Activated naive CD8-positive, alpha-beta T cell treated with anti-CD3 and anti-CD28 coated beads, Interleukin-2, amount 50 U/mL, for 16 hours (primary cell): ENCODE measurements at places on chromosomes 5 and 9.

GRCh38 chr5:143373076-143373475, 30.4 kb downstream of the NR3C1 start:
- DNase-seq, result no peak

DNA sequence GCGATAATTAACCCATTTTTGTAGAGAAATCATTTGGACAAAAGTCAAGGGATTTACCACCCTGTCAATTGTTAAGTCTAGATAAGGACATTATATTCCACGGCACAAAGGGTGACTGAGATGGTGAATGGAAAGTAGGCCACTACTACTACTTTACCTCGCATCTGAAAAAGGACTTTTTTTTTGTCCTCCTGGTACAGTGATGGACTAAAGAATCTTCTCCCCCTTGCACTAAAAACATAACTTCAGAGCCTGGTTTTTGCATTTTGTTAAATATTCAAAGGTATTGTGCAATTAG, 147.5 kb downstream of the EBF1 start:
- no peak for DNase-seq

GRCh38 chr5:12330381-12330780, 426.1 kb upstream of the CTNND2 start:
- no peak for DNase-seq

DNA sequence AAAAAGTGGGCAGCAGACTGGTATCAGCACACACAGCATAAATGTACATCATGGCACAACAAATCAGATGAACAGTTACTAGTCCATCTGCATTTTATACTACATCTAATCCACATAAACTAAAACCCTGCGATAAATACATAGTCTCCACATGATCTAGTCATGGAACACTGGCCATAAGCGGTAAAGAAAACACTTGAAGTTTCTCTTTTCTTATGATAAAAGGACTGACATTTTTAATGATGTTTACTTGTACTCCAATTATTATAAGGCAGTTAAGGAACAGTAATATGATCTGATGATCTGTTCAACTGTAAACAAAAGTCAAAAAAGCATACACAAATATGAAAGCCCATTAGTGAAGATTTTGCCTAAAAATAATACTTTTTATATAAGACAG, 112.5 kb downstream of the MPDZ start:
- DNase-seq, result no peak

DNA sequence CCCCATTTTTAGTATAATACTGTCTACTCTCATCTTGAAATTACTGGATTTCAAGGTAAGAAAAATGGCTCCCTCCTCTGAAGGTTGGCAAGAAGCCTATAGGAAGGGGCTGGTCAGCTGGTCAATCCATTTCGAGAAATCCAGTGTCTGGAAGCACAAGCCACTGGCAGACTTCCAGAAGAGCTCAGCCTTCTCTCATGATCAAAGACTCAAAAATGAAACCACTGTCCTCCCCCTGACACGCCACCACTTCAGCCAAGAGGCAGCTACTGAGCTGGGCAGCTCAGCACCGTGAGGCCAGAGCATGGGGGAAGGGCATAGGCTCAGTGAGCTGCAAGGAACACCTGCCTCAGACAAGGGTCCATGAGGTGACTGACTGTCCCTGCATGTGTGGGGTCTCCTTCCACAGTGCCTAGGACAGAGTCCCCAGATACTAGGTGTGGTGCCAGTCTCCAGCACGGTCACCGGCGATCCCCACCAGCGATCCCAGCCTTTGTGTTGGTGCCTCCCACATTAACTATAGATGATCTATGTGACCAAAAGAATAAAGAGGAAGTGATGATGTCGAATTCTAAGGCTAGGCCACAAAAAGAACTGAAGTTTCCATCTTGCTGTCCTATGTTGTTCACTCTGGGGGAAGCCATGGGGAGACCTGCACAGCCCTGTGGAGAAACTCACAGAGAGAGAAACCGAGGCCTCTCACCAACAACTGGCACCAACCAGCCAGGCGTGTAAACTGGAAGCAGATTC, 100.1 kb upstream of the LRRTM2 start:
- no peak for DNase-seq

- no peak for DNase-seq
Measured at GRCh38 chr5:38408446-38409198, 147.8 kb downstream of the LIFR start.

- DNase-seq, result no peak
Measured at GRCh38 chr5:3025392-3025791, 273.9 kb upstream of the IRX2 start.

- no peak for DNase-seq
Measured at GRCh38 chr5:50967563-50968355, 301.3 kb downstream of the PARP8 start.

DNA sequence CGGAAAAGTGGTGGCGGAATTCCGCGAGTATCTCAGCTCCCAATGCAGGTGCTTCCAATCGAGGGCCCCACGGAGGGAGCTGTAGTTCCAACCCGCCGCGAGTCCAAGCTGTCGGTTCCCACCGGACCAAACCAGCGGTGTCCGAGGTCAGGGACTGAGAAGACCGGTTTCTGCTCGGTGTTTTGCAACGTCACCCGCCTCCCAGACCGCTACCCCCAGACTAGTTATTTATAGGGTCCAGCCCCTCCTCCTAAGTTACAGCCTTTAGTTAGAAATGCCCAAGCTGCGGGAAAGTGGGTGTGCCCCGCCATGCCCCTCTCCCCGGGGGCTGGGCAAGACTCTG, 677 bp upstream of the MYORG start:
- DNase-seq, result no peak

DNA sequence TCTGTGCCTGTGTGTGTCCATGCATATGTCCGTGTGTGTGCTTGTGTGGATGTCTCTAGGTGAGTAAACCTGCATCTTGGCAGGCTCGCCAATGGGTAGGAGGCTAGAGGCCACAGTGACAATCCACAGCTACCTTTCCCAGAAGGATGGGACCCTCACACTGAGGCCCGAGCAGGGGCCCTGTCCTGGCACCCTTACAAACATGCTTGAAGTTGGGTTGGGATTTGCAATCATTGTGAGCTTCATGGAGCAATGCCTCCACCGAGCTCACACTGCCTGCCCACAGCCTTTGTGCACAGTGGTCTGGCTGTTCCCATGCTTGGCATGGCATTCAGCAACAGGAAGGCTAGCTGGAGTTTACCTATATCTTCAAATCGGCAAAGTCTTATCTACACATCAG, 311.1 kb upstream of the IRX1 start:
- no peak for DNase-seq
